Right cardiac atrium (tissue), 5 donors: ENCODE measurements at places on chromosomes 5 and 9. TPM values are rescaled to one million over a fixed set of nuclear protein-coding genes. Genes with fewer than 3 reads are reported as not detected.
A peak's percentile ranks its signal among the peaks of the same experiment; 100 is the strongest.

PCDHB13 gene
- polyA plus RNA-seq = 1.7 TPM

DNA sequence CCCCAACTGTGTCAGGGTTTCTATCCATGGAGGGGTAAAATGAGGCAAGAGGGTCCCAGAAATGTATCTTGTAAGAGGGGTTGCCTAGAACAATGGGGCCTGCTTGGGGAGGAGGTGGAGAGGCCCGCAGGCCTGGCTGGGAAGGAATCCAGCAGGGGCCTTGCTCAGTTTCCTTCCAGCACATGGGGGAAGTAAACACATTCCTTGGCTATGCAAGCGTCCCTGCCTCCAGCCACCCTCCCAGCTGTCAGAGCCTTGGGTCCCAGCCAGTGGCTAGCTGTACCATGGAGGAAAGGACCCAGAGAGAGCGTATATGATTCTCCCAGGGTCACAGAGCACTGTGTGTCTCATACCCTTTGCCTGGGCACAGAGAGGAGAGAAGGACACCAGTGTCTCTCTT lies 71.1 kb upstream of the IL17B start:
- peak; percentile 93 for DNase-seq

DNA sequence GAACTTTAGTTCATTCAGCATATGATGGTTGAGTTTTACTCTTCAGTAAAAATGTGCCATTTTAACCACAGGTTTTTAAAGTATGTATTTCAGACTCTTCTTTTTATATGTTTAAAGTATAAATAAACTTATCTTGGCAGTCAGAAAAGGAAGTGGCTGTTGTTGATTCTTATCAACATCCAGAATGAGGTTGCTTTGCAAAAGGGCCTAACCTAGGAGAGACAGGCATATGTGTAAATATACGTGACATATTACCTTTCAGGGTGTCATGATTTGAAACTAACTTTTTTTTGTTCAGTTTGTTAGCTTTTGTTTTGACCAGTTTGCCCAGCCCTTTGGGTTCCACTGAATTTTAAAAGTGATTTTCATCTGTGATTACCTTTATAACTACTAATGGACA lies 7.4 kb downstream of the SMARCA2 start:
- no peak for DNase-seq

DNA sequence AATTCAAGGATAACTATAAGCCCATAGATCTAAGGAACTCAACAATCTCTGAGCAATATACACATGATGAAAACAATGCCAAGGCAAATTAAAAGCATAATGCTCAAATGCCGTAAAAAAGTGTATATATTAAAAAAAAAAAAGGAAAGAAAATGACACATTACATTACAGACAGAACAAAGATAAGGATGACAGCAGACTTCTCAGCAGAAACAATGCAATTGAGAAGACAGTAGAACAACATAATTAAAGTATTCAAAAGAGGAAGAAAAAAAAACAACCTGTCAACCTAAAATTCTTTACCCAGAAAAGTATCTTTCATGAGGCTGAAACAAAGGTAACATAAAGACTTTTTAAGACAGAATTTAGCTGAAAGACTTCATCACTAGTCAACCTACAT lies 591.7 kb downstream of the ZNF608 start:
- no peak for DNase-seq

DNA sequence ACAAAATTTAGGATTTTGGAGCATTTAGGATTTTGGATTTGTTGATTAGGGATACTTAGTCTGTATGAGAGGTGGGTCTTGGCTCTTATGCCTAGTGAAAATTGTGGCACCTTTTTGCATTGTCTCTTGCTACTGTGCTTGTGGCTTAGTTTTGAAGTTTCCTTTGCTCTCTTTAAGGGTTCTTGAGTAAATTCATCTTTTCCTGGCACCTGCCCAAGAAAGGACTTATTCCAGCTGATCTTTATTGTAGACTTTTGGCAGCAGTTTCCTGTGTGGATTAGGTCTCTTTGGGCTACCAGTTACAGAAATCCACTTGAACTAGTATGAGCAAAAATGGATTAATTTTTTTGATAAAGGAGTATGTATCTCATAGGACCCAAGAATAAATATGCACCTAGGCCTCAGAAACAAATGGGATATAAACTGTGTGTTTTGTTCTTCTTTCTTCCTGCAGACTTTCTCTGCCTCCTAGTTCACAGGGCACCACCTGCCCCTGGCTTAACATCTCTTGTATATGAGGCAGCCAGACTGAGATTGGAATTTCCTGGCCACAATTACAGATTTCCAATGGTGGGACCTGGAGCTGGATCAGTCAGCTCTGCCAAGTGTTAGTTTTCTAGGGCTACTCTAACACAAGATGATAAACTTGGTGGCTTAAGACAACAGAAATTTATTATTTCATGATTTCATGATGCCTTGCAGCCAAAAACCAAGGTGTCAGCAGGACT lies 44.6 kb downstream of the FOCAD start:
- no peak for DNase-seq

GRCh38 chr9:80410106-80410505 lies 838.3 kb downstream of the TLE4 start:
- no peak for DNase-seq

DNA sequence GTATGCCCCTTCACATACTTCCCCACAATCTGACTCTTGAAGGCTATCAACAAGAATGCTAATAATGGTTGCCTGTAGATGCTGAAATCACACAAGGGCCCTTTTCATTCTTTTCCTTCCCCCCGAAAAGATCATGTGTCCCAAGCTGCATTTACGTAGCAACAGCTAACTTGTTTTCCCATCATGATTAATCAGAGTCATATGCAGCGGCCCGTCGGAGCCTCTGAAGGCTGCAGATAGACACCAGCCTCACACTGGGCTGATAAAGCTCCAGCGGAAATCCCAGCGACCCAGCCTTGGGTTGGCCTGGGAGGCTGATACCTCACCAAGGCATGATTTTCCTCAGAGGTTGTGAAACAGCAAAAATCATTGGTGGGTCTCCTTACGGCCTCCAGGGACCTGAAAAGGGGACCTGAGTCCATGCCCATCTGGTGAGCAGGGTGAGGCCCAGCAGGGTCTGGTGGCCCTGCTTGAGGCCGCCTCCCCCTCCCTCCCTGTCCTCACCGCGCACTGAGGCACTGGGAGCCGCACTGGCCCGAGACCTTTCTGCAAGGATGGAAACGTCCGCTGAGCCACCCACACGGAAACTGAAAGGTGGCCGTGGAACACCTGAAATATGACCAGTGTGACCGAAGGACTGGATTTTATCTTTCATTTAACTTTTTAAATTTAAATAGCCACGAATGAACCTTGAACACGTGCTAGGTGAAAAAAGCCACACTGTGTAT lies 114.2 kb upstream of the PHYKPL start:
- no peak for DNase-seq

DNA sequence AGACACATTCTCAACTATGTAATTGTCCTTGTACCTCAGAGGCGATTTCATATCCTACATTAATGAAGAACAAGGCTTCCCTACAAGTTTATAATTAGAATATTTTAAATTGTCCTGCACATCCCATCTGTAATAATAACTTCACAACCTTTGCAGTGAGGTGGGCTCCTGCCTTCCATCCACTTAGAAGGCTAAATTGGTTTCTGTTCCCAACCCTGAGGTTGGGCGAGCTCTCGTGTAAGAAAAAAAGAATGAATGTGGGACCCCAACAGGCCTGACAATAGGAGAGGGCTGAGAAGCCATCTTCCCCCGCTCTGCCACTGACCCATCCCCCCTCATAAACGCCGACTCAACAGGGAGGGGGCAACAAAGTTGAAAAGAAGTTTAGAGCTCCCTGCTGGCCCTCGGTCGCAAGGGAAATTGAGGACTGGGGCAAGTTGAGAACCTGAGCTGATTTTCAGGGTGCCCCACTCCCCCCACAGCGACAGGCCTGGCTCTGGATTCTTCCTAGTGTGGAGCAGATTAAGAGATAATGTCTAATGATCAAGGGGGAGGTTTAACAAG lies 9.4 kb downstream of the BARHL1 start:
- DNase-seq = no peak
